ENCODE measurements at places on chromosomes 6 and 20. TPM values are rescaled to one million over a fixed set of nuclear protein-coding genes. Genes with fewer than 3 reads are reported as not detected.

The MYLK2 gene
- 39.5 TPM for total RNA-seq

The ZC3H12D gene
- total RNA-seq, result 0.27 TPM

The ZNF292 gene
- total RNA-seq, result 32.9 TPM

The SFTA2 gene
- not detected for total RNA-seq

The TRIM10 gene
- 0.18 TPM for total RNA-seq

The GRM1 gene
- 0.09 TPM for total RNA-seq

The DOK5 gene
- total RNA-seq, result 15.9 TPM

The GSTA3 gene
- total RNA-seq, result not detected

The R3HDML gene
- not detected for total RNA-seq

The CRISP1 gene
- total RNA-seq, result not detected

The SUN5 gene
- not detected for total RNA-seq

The MATN4 gene
- total RNA-seq, result 0.58 TPM

The FAM184A gene
- total RNA-seq, result 7.0 TPM

The PCK1 gene
- total RNA-seq, result 0.13 TPM

The PRSS16 gene
- total RNA-seq, result 0.09 TPM

The PPP2R5D gene
- total RNA-seq, result 34.7 TPM

The CDH22 gene
- total RNA-seq, result 0.13 TPM

The RNF5 gene
- total RNA-seq, result 41.5 TPM

The C20orf144 gene
- total RNA-seq, result 0.04 TPM

The FAM83D gene
- 5.7 TPM for total RNA-seq

The RAD21L1 gene
- not detected for total RNA-seq

The KHDC1 gene
- 2.3 TPM for total RNA-seq

The SMLR1 gene
- total RNA-seq, result not detected

The GINS1 gene
- total RNA-seq, result 5.2 TPM

The TSPYL1 gene
- total RNA-seq, result 41.9 TPM

The PCMTD2 gene
- total RNA-seq, result 41.4 TPM

The SLC16A10 gene
- 5.1 TPM for total RNA-seq

The HTR1E gene
- not detected for total RNA-seq

The CPNE5 gene
- 4.9 TPM for total RNA-seq

The C20orf204 gene
- 0.84 TPM for total RNA-seq

The PDYN gene
- total RNA-seq, result not detected

The OXT gene
- total RNA-seq, result 0.66 TPM

The CUL9 gene
- total RNA-seq, result 16.8 TPM

The C20orf173 gene
- total RNA-seq, result not detected

The B4GALT5 gene
- total RNA-seq, result 18.4 TPM

The CDC5L gene
- 27.5 TPM for total RNA-seq

The ADAM33 gene
- total RNA-seq, result 52.8 TPM

All from muscle of leg (tissue), 16 donors.